ENCODE measurements at places on chromosomes 4 and X. TPM values are rescaled to one million over a fixed set of nuclear protein-coding genes. Genes with fewer than 3 reads are reported as not detected.

The SSX4B gene
- total RNA-seq = not detected

The SOWAHB gene
- 28.2 TPM for total RNA-seq

The LIMCH1 gene
- total RNA-seq = 4.7 TPM

The ZFYVE28 gene
- total RNA-seq = 1.9 TPM

The IQSEC2 gene
- total RNA-seq = 4.1 TPM

The P2RY8 gene
- not detected for total RNA-seq

The GPM6B gene
- 0.21 TPM for total RNA-seq

The CT47B1 gene
- total RNA-seq = not detected

The FGFR3 gene
- 118 TPM for total RNA-seq

The KLHL4 gene
- total RNA-seq = 0.21 TPM

The CTAG1B gene
- total RNA-seq = not detected

The UGT2A1 gene
- total RNA-seq = not detected

The ETNPPL gene
- total RNA-seq = not detected

The POLN gene
- total RNA-seq = 2.4 TPM

The TMEM31 gene
- not detected for total RNA-seq

The MFAP3L gene
- 3.9 TPM for total RNA-seq

The MAOA gene
- total RNA-seq = 243 TPM

The FATE1 gene
- not detected for total RNA-seq

The IL13RA2 gene
- 7.5 TPM for total RNA-seq

The GAGE12J gene
- total RNA-seq = not detected

The EGFL6 gene
- total RNA-seq = 0.21 TPM

The TSPAN7 gene
- 1.3 TPM for total RNA-seq

The ANTXR2 gene
- total RNA-seq = 46.0 TPM

The TBC1D8B gene
- 4.3 TPM for total RNA-seq

The SPANXN1 gene
- total RNA-seq = not detected

The GPR119 gene
- total RNA-seq = not detected

The PAGE5 gene
- not detected for total RNA-seq

The SPANXA2 gene
- not detected for total RNA-seq

The TMLHE gene
- total RNA-seq = 9.2 TPM

The TMSB15C gene
- total RNA-seq = 2.2 TPM

The NOX1 gene
- total RNA-seq = not detected

Measured in tracheal epithelial cell (primary cell).